ENCODE measurements at places on chromosomes 3 and 15.

DNA sequence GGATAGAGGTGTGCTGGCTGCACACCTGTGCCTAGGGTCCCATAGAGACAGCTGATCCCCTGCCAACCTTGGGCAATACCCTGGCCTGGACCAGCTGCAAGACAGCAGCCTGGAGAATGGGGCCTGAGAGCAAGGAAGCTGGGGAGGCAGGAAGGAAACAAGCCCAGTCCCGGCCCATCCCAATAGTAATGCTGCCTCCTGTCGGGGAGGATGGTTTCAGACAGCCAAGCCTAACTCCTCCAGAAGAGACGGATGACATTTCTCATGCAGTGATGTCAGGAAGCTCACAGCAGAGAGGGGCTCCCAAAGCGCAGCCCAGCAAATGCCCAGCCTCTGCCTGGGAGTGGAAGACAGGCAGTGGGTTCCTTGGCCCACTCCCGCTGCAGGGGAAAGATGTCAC is 408.8 kb downstream of the OCA2 start:
- DNase-seq = no peak

GRCh38 chr3:83513051-83513450 is 1445.7 kb upstream of the CADM2 start:
- no peak for DNase-seq

DNA sequence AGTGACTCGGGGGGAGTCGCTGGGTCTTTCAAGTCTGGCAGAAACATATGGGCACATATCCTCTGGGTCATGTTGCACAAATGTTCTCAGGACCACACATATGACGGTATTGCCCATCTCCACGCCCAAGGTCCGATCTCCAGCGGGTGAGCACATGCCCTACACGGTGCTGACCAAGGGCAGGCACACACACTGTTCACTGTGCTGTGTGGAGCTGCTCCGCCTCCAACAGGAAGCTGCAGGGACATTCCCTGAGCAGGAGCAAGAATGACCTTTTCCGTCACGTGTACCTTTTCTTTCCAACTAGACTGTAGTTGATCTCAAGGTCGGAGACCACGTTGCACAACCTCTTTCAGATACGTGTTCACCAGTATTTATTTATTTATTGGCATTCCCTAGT is 41.7 kb upstream of the B3GNT5 start:
- DNase-seq = no peak

- no peak for DNase-seq
Measured at GRCh38 chr3:55555873-55556618, 68.9 kb upstream of the WNT5A start.

GRCh38 chr3:119427669-119428068 is 35.7 kb downstream of the TMEM39A start:
- DNase-seq = no peak

DNA sequence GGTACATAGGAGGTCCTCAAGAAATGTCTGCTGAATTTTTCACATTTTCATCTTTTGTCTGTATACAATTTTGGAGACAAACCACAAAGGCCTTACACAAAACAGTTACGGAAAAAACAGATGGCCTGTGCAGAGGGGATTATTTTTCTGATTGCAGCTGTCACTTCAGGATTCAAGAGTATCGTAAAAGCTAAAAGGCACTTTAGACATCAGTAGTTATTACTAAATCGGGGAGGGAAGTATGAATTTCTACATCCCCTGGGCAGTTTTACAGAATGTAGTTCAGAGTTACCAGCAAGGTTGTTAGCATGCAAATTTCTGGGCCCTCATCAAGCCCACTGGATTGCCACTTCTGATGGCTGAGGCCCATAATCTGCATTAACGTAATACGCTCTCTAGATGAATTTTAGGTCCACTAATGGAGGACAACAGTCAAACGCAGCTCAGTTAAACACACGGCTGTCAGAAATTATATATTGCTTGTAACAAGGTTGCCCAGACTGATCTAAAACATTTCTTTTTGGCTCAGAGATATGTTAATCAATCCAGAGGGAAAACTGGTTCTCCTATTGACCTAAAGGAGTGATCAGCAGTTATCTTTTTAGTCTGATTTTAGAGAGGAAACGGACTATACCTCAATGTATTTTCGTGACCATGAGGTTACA is 1.1 kb downstream of the RIOX2 start:
- no peak for DNase-seq

GRCh38 chr3:46565077-46565476 is 1.0 kb downstream of the LRRC2 start:
- no peak for DNase-seq

DNA sequence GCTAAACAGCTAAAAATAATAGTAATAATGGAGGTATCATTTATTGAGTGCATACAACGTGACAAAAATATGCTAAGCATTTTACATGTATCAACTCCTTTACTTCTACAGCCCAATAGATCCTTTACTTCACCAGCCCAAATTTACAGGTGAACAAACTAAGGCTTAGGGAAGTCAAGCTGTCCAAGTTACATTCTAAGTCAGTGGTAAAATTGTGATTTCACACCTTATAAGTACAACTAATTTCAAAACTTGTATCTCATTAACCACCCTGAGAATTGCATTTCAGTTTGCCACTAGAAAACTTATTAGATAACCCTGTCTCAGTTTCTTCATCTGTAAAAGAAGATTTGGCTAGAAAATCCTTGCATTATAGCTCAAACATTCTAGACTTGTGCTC is 10.7 kb downstream of the SLC33A1 start:
- no peak for DNase-seq

GRCh38 chr3:13770170-13771169 is 109.4 kb downstream of the WNT7A start:
- DNase-seq = no peak

- no peak for DNase-seq
Measured at GRCh38 chr3:14478956-14479550, 61.1 kb downstream of the GRIP2 start.

- no peak for DNase-seq
Measured at GRCh38 chr3:11850003-11850402, 3.3 kb upstream of the TAMM41 start.

- no peak for DNase-seq
Measured at GRCh38 chr3:32817558-32818228, at the start of gene TRIM71. Gene TRIM71 (plus strand): TSS chr3:32817997. CDS start chr3:32818081, 84 bp downstream.

DNA sequence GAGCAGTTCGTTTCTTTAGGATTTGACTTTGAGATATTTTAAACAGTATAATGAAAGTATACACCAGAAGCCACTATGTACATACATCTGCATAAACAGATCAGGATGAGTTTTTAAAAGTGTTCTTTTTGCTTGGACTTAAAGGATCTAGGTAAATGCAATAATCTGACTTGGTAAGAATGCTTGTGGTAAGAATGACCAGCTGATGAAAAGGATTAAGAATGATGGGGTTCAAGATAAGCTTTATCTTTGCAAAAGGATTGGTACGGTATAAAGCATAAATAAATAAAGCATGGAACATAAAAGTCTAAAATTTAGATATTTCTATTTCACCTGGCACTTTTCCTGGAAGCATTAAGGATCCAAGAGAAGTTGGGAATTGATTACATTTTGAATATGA is 9.8 kb upstream of the MME start:
- DNase-seq = no peak

DNA sequence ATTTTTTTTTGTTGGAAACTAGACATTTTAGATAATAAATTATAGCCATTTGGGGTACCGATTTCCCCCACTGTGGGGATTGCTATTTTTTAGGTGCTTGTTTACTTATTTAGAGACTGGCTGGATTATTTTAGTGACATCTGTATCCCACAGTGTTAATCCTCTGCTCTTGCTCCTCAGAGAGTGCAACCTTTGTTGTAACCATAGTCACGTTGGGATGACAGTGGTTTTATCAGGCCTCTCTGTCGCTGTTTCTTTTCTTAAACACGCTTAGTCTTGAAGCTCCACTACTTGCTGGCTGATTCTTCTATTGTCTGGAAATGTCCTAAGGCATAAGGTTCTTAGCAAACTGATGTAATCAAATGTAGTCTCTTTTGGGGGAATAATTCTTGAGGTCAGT is 451.6 kb upstream of the SEMA6D start:
- DNase-seq = no peak

DNA sequence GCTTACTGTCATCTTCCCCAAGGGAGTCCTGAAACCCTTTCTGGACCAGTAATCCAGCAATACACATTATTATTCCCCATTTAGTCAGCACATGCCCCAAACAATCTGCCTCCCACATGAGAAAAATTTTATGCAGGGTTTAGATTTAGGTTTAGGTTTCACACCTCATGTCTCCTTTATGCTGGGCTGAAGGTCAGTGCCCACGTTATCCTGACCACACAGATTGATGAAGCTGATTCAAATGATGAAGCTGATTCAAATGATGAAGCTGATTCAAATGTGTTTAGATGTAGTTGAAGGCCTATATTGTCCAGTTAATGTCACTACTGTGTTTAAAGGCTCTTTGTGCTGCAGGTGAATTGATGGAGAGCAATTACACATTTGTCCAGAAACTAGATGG is 18.1 kb upstream of the ZBED2 start:
- DNase-seq = no peak

DNA sequence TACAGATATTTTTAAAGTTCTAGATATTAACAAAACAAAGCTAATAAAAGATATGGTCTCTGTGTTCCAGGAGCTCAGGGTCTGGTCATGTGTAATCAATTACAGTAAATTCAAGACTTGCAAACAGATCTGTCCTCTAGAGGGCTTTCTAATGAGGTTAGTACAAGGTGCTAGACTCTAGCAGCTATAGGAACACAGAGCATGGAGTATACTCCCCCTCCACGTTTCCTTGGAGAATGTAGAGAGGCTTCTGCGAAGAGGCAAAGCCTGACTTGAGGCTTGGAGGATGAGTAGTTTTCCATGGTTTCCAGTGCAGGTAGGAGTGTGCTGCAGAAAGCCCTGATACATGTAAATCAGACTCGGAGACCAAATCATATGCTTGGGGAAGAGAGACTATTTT is 32.7 kb upstream of the DLG1 start:
- DNase-seq = peak; percentile 27

DNA sequence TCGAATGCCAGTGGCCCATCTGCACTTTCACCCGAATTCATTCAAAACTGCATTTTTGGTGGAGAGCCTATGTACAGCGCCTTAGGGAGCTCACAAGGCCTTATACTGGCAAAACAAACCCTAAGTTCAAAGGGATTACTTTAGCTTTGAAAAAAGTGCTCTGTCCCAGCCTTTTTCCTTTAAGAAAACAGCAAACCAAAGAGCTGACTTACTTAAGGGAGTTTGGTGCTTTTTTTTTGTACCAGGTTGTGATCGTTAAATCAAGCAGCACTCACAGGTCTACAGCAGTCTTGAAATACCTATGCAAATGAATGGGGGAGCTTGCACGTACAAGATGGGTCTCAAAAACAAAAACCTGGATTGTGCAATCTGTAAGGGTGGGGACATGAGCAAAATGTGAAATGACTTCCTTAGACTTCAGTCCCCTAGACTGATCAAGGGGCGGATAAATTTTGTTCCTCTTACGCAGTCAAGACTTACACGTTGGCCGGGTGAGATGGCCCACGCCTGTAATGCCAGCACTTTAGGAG is 11.6 kb upstream of the PIK3CB start:
- no peak for DNase-seq

DNA sequence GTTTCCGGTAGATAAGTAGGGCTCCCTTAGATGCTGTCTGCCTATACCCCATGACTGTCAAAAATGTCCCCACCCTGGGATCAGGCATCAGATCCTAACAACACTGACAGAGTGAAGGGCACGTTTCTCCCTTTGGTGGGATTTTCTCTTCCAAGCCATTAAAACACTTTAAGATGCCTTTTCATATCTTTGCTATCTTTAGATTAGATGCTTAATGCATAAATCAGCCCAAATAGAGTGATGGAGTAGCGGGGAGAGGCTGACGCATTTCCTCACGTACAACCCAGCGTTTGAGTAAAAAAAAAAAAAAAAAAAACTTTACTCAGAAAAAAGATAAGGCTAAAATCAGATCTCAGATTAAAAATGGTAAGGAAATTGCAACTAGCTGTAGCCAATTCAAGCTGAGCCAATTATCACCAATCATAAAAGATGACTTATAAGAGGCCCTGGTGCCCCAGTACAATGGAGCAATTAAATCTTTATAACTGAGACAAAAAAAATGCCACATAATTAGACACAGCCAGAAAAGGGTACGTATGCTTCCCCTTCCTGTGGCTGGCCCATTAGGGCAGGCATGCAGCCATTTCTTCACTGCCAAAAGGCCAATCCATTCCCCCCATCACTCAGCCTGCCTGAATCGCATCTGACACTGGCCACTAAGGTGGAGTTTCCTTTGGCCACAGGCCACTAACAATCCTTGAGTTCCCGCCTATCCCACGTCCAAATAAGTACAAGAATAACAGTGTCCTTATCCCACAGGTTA is 45.0 kb downstream of the RFTN1 start:
- DNase-seq = no peak

- no peak for DNase-seq
Measured at GRCh38 chr3:131762981-131763564, 260.3 kb upstream of the MRPL3 start.

- no peak for DNase-seq
Measured at GRCh38 chr15:29970402-29970695, 112.4 kb upstream of the GOLGA8J start.

GRCh38 chr15:56758770-56759449 is 25.6 kb upstream of the ZNF280D start:
- no peak for DNase-seq

- no peak for DNase-seq
Measured at GRCh38 chr3:11250902-11251806, 21.0 kb upstream of the ATG7 start.

DNA sequence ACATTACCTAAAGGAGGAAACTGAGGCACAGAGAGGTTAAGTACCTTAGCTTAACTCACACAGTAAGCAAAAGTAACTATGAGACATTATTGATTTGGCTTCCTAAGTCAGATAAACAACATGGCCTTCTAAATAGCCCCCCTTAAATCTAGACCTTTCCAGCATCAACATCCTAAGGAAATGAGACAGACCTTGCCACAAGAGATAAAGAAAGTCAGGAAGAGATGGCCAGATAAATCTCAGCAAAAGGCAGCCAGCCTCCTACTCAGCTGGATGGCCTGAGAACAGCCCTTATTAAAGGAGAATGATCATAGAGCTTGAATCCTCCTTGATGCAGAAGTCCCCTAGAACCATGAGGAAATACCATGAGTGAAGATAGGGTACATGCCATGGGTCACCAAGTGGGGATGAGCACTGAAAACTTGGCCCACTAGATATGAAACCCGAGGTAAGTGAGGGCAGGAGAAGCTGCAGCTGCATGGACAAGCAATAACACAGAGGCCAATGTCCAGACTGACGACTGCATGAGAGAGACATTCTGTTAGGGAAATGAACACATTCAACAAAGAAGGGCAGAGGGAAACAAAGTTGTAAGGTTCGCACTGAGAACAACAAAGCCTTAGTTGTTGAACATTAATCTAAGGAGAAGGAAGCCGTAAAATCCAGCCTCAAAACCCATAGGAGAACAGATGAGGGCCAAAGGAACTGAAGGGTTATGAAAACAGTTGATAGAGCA is 69.6 kb downstream of the ZIC4 start:
- no peak for DNase-seq
